ENCODE measurements at places on chromosomes 2 and 18.

- DNase-seq, result no peak
Observed at GRCh38 chr2:29706171-29706720, 215.1 kb downstream of the ALK start.

GRCh38 chr2:100142393-100142792, at the start of gene AFF3:
Gene AFF3, minus strand, starts transcription at chr2:100142590. Its CDS starts 38,136 bp downstream, at chr2:100104454.
- DNase-seq, result no peak

DNA sequence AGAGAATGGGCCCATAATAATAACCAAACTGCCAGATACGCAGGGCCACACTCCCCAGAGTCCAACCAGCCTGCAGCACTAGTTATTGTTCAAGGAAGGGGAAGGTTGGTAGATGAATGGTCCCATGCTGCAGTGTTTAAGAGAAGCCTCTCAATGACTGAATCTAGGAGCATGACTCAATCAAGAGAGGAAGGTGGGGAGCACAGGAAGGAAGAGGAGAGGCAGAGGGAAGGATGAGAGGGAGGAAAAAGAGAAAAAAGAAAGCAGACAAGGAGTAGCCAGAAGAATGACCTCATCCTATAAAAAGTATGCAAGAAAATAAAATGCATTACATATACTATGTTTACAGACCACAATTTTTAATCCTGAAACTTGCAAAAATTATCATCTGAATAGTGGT, 174.5 kb downstream of the TCF4 start:
- no peak for DNase-seq

- DNase-seq, result no peak
Observed at GRCh38 chr2:21748501-21748900, 624.7 kb downstream of the TDRD15 start.

GRCh38 chr18:76357585-76358260, 137.3 kb downstream of the ZNF516 start:
- DNase-seq, result no peak

- DNase-seq, result no peak
Observed at GRCh38 chr2:135662088-135662487, 79.6 kb upstream of the UBXN4 start.

DNA sequence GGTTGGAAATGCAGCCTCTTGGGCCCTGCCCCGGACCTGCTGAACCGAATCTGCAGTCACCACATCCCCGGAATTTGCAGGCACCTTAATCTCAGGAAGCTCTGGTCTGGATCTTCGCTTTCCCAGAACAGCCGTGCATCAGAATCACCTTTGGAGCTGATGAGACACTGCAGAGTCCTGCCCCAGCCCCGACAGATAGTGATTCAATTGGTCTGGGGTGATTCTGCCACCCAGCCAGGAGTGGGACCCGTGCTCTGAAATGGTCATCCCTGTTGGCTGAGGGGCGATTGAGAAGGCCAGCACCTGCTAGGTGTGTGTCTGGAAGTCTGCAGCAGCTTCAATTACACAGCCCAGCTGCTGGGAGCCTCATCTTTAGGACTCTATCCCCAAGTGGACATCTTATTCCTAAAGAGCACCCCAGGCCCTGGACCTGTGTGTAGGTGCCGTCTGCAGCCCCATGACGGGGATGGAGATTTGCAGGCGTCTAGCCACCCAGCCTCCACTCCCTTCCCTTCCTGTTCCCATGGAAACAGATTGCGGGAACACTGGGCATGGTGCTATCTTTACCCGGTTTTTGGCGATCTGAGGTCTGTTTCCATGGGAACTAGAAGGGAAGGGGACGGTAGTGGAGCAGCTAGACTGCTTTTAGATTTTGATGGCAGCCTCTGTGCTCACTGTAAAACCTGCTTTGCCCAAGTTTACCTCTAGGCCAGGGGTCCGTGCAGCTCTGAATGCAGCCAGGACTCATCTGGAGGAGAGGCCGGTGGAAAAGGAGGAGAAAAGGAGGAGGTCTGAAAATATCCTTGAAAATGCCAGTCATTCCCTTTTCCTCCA, 156.1 kb downstream of the LDLRAD4 start:
- DNase-seq, result no peak

DNA sequence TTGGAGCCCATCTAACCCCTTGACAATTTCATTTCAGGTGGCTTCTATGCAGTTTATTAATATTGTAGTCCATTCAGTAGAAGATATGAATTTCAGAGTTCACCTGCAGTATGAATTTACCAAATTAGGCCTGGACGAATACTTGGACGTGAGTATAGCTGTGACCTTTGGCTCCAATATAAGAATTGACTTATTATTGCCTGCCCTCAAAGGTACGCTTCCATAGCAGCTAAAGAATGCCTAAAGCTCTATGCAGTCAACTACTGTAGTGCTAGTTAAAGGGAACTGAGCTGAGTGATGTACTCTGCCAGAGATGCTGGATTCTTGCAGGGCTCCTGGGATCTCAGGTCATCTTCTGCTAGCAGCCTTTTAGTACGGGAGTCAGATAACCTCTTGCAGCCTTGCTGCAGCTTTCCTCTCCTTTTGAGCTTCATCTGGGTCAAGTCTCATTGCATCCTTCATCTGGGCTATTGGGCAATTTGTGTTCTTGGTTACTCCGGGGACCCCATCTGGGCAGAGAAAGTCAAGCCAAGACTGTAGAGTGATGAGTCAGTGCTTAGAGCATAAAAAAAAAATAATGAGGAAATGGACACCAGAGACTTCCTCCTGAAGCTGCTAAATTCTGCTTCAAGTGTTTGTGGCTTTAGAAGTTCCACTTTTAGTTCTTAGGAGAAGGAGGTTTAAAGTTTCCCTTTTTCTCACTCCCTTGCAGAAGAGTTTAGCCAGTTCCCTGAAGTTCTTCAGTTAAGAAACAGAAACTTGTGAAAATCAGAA, 105.6 kb downstream of the PRPF40A start:
- DNase-seq, result no peak

DNA sequence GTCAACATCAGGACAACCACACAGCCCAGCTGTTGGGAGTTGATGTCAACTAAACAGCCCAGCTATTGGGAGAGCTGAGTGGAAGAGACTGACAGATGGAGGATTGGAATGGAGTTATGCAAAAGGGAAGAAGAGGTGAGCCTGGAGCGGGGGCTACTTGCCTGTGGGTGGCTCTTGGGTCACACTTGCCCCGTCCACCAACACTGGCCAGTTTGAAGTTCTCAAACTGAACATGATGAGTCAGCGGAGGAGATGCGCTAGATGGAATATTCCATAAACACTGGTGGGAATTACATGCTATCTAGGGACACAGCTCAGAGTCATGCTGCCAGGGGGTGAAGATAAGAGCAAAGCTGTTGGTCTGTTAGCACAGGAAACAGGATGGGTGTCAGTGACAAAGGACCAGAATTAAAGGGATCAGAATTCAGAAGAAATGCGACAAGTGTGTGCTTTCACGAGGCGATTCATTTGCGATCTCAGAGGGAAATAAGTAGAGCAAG, 33.2 kb upstream of the AGAP1 start:
- no peak for DNase-seq

GRCh38 chr2:40343902-40344301, 108.0 kb downstream of the SLC8A1 start:
- no peak for DNase-seq

- no peak for DNase-seq
Observed at GRCh38 chr2:108617617-108618016, 83.3 kb downstream of the LIMS1 start.

GRCh38 chr2:86319700-86320580, 17.5 kb downstream of the REEP1 start:
- no peak for DNase-seq

GRCh38 chr2:158339513-158339912, 117.0 kb downstream of the CCDC148 start:
- DNase-seq, result no peak

DNA sequence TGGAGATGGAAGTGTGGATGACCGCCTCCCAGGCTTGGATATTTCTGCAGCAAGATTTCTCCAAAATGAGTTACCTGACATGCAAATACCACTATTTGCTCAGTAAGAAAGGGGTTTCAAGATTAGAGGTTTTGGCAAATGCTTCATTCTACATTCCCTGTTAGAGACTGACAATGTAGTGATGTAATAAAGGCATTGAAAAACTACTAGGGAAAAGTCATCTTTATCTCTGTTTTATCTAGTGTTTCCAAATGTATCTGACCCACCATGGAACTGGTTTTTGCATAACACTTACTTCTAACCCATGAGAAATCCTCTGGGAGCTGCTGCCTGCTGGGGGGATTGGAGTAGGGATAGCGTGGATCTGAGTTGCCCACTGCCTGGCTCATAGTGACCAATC, 33.0 kb upstream of the NTSR2 start:
- DNase-seq, result no peak

DNA sequence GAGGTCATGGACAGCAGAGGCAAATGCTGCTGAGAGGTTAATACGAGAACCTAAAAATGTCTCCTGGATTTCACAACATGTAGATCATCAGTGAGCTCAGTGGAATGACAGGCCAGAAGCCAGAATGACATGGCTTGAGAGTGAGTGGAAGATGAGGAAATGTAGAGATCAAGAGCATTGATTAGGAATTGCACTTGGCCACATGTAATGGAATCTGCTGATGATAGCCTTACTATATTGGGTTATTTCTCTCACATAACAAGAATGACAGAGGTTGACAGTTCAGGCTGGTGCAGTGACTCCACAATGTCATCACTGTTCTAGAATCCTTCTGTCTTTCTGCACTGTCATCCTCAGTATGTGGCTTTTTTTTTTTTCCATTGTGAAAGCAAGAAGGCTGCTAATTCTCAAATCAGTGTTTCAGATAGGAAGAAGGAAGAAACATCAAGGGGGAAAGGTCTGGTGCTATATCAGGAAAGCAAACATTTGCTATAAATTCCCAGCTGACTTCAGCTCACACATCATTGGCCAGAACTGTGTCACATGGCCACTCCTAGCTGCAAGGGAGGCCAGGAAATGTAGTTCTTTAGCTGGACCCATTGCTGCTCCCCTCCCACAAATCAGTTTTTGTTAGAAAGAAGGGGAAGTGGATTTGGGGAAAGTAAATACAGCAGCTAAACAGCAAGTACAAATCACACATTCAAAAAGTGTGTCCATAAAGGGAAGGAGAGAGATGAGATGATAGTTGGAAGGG, 127.2 kb downstream of the FAM161A start:
- DNase-seq, result no peak

- no peak for DNase-seq
Observed at GRCh38 chr2:186503827-186504606, 18.0 kb downstream of the ZC3H15 start.

DNA sequence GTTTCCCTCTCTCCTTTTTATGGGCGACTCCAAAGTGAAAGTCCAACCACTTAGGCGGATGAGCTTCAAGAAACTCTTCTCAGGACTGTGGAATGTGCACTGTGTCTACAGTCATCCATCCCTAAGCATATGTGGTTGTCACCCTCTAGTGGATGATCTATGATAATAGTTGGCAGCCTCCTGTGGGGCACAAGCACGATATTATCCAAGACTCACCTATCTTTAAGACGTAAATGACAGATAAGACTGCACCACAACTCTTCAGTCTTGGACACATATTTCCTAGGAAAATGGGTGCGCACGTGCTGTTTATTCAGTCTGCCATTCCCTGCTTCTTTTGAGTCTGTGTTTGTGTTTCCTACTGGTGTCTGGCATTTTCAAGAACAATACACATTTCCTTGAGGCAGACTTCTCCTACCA, 145.5 kb upstream of the CTAGE1 start:
- no peak for DNase-seq

GRCh38 chr2:27494284-27494943, 586 bp downstream of the FNDC4 start:
- no peak for DNase-seq

DNA sequence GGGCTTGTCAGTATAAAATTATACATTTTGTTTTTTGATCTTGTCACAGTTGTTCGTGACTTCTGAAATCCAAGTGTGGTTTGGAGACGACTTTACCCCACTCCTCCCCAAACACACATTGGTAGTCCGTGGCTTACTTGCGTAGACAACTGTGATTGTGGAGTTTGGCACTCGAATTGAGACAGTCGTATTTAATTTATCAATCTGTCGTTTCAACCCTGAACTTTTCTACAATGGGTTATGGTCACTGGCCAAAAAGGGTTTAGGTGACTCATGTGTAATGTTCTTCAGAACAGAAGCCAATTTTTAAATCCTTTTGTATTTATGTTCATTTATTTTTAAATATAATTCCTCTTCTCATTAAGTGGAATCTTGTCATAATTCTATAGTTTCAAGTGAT, 129.9 kb downstream of the SPTBN1 start:
- no peak for DNase-seq

DNA sequence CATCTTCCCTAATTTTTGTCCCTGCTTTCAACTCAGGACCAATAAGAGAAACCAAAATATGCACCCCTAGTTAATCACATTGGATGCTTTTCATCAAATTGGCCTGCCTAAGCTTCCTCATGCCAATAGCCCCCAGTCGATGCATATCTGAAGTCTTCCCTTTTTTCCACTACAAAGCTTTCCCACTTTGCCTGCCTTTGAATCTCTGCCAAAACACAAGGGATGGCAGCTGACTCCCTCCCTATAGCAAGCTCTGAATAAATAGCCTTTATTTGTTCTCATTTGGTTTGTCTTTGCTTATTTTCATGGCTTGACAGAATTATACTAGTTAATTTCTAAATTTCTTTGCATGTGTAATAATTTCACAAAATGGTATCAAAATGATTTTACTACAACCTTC, 621.2 kb downstream of the MBD2 start:
- DNase-seq, result no peak

DNA sequence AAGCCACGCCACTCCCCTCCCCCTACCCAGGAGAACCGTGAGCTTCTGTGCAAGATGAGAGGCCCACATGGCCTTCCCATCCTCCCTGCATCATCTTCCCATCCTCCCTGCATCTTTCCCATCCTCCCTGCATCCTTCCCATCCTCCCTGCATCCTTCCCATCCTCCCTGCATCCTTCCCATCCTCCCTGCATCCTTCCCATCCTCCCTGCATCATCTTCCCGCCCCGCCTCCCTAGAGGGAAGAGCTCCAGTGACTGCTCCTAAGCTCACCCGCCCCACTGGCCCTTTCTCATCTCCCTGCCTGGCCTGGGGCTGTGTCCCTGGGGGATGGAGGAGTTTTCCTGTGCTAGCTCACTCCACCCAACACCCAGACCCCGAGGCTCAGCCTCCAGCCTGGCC, 93.3 kb upstream of the ASAP2 start:
- DNase-seq, result no peak

DNA sequence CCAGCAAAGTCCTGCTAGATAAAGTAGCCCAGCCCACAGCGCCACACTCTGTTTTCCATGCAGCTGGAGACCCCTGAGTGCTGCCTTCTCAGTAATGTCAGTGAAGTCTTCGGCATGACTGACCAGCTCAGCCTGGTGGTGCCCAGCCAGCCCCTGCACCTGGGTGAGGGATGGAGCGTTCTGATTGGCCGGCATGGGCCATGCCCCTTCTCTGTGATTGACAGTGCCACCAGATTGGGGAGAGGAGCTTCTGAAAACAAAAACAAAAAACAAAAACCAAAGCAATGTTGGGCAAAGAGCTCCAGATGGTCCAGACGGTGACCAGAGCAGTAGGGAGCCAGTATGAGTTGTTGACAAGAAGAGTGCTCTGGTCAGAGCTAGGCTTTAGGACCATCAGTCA, 122.6 kb downstream of the DYSF start:
- DNase-seq, result no peak

- DNase-seq, result no peak
Observed at GRCh38 chr2:24456599-24457556, 34.2 kb upstream of the NCOA1 start.

All from right renal pelvis (tissue), 4 donors.